Omental fat pad (tissue), 4 donors: ENCODE measurements at places on chromosomes 6 and 20.
A peak's percentile ranks its signal among the peaks of the same experiment; 100 is the strongest.

DNA sequence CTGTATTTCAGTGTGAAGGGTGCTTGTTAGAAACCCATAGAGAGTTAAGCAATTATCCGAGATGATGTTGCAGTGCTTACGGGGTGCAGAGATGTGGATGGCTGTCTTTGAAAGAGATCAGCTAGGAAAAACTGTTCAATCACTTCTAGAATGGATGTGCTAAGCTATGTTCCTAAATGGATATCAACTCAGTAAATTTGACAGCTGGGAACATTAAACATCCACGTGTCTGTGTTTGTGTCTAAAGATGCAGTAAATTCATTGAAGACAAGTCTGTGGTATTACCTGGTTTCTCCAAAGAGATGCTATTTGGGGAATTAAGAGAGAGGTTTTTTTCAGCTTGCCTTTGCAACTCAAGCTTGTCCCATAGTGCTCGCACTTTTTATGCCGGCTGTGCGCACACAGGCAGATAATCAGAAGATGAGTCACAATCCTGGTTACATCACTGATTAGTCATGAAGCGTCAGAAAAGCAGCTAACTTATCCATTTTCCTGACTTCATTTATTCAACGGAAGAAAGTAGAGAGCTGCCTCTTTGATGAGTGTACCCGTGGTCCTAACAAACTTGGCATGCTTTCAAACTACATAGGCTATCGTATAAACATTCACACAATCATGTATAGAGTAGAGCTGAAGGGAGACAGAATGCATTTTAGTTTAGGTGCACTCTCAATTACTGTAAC, 691.7 kb upstream of the SLC35B3 start:
- DNase-seq: no peak

- DNase-seq: no peak
These were observed 84.2 kb downstream of the ISM1 start for GRCh38 chr20:13305284-13305683.

- DNase-seq: no peak
These were observed 979.8 kb upstream of the MANEA start for GRCh38 chr6:94597487-94597886.

DNA sequence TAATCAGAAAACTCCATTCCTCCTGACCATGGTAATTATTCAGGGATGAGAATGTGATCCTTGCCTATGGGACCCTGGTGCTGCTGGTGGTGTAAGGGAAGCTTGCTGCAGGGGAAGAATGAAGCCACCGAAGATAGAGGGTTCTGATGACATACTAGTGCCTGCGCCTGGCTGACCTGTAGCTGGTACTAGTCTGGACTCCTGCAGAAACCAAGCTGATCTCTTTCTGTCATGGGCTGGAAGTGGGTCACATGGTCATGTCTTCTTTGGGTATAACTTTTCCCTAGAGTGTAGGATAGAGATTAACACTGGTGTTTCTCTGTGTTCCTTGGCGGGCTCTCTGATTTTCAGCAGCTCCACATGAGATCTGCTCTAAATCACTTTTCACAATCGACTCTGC, 8.6 kb upstream of the SLC4A11 start:
- no peak for DNase-seq

- DNase-seq: no peak
These were observed 117.5 kb downstream of the DLL1 start for GRCh38 chr6:170173335-170173881.

DNA sequence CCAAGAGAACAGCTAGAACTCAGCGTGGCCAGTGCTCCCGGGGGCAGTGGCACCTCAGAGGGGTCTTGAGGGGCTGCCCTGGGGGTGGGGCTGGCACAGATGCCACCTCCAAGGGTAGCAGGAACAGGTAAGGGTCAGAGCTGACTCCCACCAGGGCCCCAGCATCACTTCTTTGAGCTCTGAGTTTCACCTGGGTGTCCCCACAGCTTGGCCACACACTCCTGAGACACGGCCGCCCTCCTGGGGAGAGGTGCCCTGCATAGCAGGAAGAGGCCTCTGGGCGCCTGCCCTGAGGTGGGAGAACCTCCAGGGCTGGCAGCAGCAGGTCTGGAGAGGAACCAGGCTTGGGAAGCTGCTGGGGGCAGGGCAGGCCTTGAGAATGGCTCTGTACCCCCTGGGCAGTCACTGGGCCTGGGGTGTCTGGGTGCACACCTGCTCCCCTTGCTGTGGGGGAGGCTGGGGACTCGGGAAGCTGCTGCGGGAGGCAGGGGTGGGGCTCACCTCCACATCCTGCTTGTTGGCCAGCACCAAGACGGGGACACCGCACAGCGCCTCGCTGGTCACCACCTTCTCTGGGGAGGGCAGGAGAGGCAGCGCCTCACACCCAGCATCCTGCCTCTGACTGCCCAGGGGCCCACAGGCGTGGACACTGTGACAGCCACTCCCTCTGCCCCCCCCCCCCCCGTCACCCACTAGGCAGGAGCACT, 5.0 kb downstream of the TNFRSF6B start:
- peak; percentile 7 for DNase-seq

DNA sequence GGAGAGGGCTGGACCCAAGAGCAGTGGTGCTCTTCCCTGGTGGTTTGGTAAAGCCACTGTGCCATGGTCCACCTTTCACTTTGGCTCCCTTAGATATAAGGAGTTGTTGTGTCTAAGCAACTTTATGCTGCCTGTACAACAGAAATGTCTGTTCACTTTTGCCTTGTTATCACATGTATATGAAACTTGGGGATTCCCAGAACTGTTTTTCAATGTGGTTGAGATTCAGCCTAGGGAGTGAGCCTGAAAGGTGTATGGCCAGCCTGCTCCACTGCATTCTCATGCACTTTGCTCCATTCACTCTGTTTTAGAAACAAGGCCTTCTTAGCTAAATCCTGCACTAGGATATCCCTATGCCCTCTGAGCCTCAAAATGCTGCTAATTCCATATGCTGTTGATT, 234.5 kb upstream of the THEMIS start:
- DNase-seq: no peak

DNA sequence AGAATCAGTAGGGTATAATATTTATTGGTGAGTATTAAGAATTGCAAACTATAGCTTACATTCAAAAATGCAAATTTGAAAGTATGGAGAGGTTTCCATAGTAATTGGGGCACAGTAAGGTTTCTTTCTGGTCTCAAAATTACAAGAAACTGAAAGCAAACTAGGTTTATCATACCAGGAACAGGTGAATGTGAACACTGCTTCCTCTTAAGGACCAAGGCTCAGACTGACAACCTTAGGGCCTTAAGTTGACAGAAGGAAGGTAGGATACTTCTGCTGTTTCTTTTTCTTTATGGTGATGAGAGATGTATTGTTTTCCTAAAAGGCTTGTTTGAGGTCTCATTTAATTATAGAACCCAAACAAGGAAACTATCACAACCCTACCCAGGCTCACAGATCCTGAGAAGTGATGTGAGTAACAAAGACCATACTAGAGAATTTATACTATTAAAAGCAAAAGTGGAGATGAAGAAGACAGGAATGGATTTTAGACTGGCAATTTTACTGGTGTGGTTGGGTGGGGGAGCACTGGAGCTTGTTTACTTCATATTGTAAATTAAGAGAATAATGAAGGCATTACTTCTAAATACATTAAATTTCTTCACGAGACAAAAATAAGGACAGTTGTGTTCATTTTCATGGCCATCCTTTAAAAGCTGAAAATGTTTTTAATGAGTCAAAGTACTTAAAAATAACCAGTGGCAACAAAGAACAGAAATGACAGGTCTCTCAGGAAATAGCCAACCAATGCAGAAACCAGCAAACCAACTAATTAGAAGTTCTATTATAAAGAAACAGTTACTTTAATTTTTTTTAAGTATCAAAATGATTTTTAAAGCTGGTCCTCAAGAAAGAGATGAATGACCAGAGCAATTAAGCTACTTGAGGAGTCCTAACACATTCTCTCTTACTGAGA, 21.3 kb downstream of the STAU1 start:
- DNase-seq: no peak

DNA sequence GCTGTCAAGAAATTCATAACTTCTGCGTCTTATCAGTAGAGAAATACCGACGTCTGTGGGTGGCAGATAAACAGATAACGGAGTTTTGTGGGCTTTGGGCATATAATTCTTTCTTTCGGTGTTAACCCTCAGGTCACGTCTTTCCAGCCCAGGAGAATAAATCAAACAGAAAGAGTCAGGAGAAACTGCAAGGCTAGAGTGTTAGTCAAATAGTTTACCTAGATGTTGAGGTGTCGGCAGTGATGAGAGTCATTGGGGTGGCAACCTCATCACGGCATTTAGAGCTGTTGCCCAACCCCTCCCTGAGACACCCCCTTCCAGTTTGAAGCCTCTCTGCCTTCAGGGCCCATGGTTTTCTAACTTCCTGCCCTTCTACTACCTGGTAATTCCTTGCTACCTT, 49.5 kb downstream of the ADTRP start:
- no peak for DNase-seq

- no peak for DNase-seq
These were observed 16.6 kb downstream of the ZHX3 start for GRCh38 chr20:41300886-41301285.

GRCh38 chr6:166258854-166259276, 49.3 kb downstream of the PRR18 start:
- DNase-seq: no peak

DNA sequence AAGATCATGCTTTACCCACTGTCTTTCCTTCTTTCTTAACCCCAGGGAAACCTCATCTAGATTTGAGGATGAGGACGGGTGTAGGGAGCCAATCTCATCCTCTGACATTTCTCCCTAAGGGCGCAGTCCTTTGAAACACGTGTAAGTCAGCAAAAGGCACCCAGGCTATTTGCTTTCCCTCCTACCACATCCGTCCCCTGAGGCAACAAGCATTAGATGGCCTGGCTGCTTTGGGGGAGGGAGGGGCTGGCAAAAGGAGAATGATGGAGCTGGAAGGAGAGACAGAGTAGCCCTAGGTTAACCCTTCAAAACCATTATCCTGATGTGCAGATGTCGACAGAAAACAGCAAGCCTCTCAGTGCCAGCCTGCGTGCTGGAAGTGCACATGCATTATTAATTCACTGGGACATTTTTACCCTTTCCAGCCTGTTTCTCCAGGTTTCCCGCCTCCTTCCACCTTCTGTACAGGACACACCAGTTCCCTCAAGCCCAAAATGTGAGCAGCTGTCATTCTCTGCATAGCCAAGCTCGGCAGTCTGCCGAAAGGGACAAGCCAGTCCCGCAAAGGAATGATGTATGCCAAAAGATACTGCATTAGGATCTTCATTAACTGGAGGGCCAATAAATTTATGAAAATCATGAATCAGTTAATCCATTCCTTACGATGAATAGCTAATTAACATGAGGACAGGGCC, 547.2 kb downstream of the CD83 start:
- no peak for DNase-seq

- no peak for DNase-seq
These were observed 179.9 kb downstream of the TRDN start for GRCh38 chr6:123456836-123457235.

DNA sequence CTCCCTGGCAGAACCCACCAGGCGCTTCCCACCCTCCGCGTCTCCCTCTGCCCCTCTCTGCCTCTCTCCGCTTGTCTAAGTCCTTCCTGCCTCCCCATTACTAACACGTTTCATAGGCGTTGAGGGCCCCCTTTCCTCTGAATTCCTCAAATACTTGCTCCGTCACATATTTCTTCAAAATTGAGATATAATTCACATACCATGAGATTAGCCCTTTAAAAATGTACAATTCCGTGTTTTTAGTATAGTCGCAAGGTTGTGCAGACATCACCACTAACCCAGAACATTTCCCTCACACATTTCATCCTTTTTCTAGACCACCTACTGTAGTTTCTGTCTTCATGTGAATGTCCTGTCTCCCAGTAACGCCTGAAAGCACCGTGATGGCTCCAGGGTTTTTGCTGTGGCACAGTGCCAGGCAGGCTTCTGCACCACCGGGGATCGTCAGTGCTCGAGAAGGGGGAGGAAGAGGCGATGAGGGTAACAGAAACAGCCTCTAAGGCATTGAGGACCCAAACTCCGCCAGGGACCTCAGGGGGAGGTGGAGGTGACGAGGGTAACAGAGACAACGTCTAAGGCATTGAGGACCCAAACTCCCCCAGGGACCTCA, 141.9 kb upstream of the SNX9 start:
- DNase-seq: no peak

DNA sequence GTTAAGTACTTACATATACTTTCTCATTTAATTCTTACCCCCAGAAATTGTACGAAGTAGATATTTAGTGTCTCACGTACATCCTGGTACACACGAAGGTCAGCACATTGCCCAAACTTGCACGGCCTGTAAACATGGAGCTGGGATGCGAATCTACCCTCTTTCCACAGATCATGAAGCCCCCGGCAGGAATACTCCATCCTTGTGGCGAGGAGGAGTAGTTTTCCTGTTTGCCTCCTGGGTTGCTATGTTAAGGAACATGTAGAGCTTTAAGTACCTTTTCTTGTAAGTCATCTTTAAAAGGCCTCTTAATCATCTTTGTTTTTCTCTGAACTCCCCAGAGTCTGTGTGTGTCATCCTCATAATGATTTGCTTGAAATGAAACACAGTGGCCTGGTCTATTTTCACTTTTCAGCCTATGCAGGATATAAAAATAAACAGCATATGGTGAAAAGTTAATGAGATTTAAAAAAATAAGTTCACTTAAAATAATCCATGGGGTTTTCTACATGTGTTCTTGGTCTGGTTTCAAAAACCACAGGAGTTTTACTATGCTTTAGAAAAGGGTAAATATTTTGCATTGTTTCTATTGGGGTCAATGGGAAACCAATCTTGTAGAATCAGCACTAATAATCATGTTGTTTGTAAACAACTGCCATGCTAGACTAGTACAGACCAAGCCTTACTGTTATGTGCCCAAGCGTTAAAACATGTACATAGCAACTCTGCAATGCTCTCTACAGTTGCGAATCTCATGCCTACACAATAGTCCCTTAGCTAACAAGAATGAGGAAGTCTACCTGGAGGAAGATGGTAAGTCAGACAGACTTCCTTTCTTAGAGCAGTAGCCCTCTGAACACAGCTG, 9.3 kb upstream of the ARID1B start:
- DNase-seq: no peak

GRCh38 chr6:37218511-37218910, 39.1 kb upstream of the TBC1D22B start:
- no peak for DNase-seq

- DNase-seq: no peak
These were observed 76.7 kb downstream of the CEP162 start for GRCh38 chr6:84150705-84151104.

DNA sequence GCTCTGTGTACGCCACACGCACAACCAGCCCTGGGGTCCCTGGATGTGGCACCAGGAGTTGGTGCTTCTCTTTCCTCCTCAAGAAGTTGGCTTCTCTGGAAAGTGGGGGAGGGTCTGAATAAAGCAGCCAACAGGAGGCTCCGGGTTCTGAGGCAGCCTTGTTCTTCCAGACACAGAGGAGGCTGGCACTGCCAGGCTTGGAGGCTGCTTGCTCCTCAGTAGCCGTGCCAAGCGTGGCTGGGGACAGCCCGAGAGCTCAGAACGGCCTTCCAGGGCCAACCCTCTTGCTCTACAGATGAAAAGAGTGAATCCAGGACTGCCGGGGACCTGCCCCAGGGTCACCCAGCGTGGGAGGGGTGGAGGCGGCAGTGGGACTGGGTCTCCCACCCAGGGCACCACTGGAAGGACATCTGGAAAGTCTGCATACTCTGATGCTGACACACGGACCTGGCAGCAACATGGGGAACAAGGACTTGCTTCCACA, 70.4 kb downstream of the SLC22A23 start:
- no peak for DNase-seq

- no peak for DNase-seq
These were observed 58.6 kb downstream of the DAAM2 start for GRCh38 chr6:39850736-39851297.
